Stimulated activated CD4-positive, alpha-beta T cell treated with anti-CD3 and anti-CD28 coated beads, Interleukin-15, amount 100 ng/mL, for 1 hour (primary cell): ENCODE measurements at places on chromosomes 4 and X.

GRCh38 chr4:144409525-144409924 is 236.4 kb upstream of the HHIP start:
- DNase-seq, result no peak

DNA sequence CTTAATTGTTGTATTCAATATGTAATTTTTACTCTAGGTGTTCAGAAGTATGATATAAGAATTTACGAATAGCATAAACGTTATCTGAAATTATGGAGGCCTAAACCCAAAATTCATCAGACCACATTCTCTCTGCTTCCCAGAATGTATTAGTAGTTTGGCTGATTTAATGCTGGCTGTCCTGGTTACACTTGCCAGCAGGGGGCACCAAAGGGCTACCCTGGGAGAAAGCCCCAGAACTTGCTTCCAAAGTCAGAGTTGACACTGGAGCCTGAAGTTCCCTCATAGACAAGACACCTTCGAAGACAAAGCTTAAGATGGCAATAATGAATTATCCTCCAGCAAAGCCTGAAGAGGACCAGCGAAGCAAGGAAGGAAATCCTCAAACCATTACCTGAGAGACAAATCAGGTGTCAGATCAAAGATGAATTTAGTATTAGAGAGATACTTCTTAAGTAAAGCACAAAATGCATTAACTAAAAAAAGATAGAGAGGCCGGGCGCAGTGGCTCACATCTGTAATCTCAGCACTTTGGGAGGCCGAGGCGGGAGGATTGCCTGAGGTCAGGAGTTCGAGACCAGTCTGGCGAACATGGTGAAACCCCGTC is 11.3 kb upstream of the ANOS1 start:
- DNase-seq, result peak; percentile 2

GRCh38 chrX:106780664-106781377 is 21.7 kb upstream of the TBC1D8B start:
- no peak for DNase-seq

GRCh38 chrX:13748486-13748885 is 13.9 kb downstream of the OFD1 start:
- no peak for DNase-seq

DNA sequence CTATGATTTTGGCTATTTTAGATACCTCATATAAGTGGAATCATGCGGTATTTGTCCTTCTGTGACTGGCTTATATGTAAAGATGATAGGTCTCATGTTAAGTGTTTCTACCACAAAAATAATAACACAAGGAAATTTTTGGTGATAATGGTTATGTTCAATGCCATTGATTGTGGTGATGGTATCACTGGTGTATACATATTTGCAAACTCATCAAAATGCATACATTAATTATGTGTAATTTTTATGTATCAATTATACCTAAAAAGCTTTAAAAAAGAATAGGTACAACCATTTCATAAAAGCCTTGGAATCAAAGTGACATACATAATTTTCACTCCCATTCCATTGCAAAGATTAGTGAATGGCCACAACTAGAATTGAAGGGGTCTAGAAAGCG is 178.3 kb upstream of the FMR1 start:
- no peak for DNase-seq

DNA sequence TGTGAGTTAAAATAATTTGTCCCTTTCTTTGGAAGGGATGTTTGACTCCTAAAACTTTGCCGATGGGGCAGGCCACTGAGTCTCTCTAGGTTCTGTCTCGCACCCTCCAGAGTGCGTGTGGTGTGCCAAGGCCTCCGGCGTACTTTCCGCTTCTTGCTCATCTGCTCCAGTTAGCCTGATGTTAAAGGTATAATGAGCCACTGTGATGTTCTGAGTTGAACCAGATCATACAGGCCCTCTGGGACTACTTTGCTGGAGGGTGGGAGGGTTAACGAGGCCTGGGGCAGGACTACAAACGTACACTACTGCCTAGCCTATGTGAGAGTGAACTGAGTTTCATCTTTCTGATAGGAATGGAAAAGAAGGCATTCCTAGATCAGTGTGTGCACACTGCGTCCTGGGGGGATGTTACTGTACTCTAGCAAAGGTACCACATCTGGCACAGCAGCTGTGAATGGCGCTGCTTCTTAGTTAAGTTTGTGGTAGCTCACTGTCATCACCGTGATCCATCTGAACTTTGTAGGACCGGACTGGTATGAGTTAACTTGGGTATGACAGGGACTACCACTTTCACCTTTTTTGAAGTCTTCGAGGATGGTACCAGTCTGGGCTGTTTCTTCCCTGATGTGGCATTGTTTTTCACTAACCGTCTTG is 60.2 kb downstream of the RGS12 start:
- DNase-seq, result no peak

- no peak for DNase-seq
Observed at GRCh38 chr4:139978692-139979091, 175.3 kb downstream of the MAML3 start.

- DNase-seq, result no peak
Observed at GRCh38 chr4:89759426-89759825, 77.5 kb downstream of the SNCA start.

DNA sequence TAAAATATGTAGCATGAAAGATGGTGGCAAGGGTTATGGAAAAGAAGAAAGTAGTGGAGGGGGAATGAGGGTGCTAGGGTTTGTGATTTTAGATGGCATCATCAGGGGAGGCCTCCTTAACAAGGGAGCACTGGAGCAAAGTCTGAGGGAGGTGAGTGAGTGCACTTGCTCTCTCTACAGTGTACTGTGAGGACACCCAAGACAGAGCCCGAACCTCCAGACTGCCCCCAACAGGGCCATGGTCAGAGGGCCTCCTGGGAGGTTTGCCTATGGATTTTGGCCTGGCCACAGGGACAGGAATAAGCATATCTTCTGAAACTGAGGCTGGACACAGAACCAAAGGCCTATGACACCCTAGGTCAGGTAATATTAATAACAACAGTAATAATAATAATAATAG is 21.4 kb upstream of the PJA1 start:
- no peak for DNase-seq

- DNase-seq, result no peak
Observed at GRCh38 chr4:26192899-26193869, 127.6 kb upstream of the RBPJ start.

- no peak for DNase-seq
Observed at GRCh38 chrX:15530318-15530717, 29.7 kb downstream of the BMX start.

- no peak for DNase-seq
Observed at GRCh38 chr4:120704538-120704937, 218.0 kb downstream of the PRDM5 start.

- DNase-seq, result no peak
Observed at GRCh38 chr4:64520421-64520820, 111.2 kb upstream of the TECRL start.

GRCh38 chr4:186074189-186074588 is 5.2 kb downstream of the TLR3 start:
- no peak for DNase-seq

DNA sequence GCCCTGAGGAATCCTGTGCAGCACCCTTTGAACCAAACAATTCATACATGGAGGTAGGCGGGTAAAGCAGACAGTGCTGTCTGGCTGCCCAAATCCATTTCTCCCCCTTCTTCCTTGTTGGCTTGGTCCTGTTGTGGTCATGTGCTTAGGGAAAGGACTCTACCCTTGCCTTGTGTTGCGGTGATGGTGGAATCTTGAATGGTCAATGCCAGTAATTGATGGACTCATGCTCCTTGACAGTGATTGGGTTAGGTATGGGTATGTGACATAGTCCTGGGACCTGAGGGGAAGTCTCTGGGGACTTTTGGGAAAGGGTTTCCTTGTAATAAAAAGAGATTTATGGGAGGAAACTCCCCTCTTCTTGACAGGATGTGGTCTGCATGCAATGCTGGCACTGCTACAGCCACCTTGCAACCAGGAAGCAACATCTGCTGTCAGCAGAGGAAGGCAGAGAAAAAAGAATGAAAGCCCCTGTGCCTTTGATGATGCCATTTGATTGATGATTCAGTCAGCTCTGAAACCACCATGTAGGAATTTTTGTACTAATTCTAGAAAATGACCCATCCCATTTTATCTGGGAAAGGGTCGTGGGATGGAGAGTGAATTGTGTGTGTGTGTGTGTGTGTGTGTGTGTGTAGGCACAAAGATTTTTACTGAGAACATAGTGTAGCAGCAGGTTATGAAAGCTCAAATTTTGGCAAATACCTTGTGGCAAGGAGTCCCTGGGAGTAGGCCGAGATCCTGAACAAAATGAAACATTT is 30.0 kb upstream of the HUWE1 start:
- DNase-seq, result no peak

GRCh38 chrX:112867570-112867969 is 26.9 kb upstream of the AMOT start:
- no peak for DNase-seq

DNA sequence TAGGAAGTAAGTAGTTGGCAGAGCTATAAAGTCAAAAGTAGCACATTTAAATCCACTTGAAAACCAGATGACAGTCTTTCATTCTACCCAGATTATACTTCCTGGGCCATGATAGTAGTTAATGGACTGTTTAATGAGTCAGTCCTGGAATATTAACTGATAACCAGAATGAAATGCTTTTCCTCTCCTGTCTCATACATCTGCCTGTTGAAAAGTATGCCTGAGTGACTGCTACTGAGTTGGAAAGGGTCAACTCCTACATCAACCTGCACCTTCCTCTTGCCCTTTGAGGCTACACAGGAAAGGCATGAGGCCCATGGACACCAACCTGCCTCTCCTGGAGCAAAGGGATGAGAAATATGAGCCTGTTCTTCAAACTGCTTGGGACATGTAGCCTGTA is 36.0 kb upstream of the COX7B2 start:
- DNase-seq, result no peak

GRCh38 chrX:135463937-135464336 is 42.2 kb downstream of the SMIM10L2A start:
- no peak for DNase-seq

- DNase-seq, result no peak
Observed at GRCh38 chr4:73865431-73866096, 3.6 kb upstream of the CXCL1 start.

GRCh38 chr4:82481506-82481840 is 51.1 kb downstream of the ENOPH1 start:
- DNase-seq, result no peak

DNA sequence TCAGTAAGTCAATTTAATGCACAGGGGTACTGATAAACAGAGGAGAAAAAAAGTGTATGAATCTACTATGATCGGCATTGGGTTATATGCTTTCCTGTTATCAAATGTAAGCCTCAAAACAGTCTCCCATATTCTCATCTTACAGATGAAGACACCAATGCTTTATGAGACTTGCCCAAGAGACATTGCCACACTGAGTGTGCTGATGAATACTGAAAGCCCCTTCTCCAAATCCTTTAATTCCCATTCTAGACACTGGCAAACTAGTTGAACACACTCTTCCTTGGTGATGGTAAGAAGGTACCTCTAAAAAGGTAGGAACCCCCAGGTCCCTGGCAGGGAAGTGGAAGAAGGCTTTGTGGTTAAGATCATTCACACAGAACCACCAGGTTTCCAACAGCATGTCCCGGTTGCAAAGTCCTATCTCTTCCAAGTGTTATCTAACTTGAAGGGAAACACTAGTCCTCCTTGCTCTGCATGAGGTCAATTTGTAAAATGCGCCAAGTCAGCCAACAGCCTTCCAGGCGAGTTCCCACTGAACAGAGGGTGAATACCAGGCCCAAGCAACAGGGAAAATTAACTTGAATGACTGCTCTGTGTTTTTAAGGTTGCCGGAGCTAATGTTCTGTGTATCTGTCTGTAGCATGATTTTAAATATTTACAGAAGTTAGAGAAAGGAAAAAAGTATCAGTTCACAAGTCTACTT is 5.1 kb downstream of the SETD7 start:
- no peak for DNase-seq

DNA sequence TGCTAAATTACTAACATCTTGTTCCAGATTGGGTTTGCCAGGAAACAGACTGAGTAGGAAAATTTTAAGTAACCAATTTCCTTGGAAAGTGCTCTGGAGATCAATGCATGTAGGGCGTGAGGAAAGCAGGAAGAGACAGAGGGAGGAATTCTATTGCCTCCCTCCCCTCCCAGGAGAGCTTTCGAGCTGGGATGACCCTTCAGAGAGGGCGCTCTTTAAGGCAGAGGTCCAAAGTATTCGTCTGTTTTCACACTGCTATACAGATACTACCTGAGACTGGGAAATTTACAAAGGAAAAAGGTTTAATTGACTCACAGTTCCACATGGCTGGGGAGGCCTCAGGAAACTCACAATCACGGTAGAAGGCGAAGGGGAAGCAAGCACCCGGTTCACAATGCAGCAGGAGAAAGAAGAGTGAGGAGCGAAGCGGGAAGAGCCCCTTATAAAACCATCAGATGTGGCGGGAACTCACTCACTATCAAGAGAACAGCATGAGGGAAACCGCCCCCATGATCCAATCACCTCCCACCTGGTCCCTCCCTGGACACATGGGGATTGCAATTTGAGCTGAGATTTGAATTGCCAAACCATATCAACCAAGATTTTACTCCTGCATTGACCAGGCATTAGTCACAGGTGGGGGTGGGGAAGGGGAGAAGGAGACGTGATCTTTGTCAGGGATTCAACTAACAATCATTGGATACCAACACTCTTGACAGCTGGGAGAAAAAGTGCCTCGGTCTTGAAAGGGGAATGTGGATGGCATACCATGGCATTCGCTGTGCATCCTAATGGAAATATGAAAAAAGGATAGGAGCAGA is 63.8 kb downstream of the SLITRK2 start:
- DNase-seq, result no peak

GRCh38 chrX:131317326-131317725 is 28.2 kb upstream of the IGSF1 start:
- no peak for DNase-seq

DNA sequence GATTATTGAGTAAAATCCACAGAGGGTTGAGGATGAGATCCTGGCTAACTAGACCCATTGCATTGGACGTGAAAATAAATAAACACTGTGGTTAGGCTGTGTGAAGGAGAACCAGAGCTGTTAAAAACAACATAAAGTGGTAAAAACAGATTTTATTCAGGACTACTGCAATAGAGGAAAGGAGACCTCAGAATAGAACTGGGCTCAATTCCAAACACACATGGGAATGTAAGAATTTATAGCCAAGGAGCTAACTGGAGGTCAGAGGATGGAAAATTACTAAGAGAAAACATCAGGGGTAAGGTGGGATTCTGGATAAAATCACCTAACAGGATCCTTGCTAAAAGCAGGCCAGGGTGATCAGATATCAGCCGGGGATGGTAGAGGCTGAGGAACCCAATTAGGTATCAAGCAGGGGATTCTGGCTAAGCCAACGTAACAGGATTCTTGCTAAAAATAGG is 112.4 kb downstream of the RNF150 start:
- DNase-seq, result no peak

DNA sequence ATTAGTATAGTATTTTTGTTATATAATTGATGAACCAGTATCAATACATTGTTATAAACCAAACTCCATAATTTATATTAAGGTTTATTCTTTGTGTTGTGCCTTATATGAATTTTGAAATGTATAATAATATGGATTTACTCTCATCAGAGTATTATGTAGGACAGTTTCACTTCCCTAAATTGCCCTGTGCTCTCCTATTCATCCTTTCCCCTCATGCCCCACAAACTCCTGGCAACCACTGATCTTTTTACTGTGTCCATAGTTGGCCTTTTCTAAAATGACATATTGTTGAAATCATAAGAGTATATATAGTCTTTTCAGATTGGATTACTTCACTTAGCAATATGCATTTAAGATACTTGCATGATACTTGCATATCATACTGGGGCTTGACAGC is 958.1 kb upstream of the GRID2 start:
- no peak for DNase-seq

- DNase-seq, result no peak
Observed at GRCh38 chr4:26583538-26583864, 383 bp upstream of the TBC1D19 start.
